ENCODE measurements at places on chromosomes 11 and 22.

DNA sequence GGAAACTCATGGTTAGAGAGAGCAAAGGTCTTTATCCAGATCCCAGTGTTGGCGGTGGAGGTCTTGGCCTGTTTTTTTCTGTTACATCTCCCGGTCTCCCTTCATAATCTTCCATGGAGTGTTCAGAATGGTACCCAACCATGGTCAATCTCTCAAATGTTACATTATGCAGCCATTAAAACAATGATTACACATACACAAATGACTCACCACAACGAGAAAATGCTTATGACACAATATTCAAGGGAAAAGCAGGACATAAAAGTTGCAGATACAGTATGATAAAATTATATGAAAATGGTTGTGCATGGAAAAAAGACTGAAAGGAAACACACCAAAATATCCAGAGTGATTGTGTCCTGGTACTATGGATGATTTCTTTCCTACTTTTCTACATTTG is 17.8 kb upstream of the CSNK1E start:
- DNase-seq: no peak

- no peak for DNase-seq
Measured at GRCh38 chr11:133921026-133921425, 35.7 kb downstream of the IGSF9B start.

DNA sequence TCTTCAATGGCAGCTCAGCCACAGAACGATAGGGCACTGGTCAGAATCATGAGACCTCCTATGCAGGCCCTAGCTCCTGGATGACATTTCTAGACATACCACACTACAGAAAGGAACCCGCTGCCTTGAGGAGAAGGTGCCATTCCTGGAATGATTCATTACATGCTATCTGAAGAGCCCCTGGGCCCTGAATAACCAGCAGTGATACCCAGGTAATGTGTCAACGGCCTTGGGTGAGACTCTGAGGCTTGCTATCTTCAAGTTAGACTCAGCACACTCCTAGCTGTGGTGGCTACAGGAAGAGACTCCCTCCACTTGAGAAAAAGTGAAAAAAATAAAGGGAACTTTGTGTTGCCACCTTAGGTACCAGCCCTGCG is 161.2 kb upstream of the GRIA4 start:
- no peak for DNase-seq

GRCh38 chr11:76837696-76838677 is 22.7 kb upstream of the ACER3 start:
- no peak for DNase-seq

DNA sequence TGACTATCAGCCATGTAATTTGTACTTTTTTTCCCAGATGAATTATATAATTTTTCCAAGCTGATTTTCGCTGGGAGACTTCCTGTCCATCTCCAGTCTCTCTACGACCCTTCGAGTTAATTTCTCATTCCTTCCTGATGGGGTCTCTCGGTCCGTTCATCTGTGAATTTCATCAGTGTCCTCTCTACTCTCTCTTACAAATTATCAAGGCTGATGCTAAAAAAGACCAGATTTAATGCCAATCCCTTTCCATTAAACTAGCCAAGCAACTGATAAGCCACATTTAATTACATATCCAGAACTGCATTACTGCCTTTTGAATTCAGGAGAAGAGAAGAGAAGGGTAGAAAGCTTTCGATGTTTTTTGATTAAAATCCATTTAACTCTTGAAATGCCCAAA is 25.8 kb downstream of the VSIG10L2 start:
- no peak for DNase-seq

- DNase-seq: no peak
Measured at GRCh38 chr22:19980766-19981165, 35.9 kb downstream of the ARVCF start.

- no peak for DNase-seq
Measured at GRCh38 chr11:1208394-1209261, 14.2 kb upstream of the MUC5B start.

DNA sequence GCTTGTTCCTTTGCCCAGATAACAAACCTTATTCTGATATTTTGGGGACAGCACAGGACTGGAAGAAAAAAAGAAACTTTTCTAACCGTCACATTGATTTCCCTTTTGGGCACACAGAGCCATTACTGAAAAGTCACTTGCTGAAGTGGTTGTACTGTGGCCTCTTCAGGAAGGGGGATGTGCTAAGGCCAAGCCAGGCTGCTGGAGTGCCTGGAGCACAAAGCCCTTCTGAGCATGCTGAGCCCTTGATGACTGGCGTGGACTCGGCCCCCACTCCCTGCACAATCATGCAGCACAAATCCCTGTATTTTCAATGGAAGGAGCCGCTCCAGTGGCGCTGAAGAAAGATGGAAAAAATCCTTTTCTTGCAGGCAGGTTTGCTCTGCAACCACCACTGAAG is 164.2 kb downstream of the NTM start:
- DNase-seq: no peak

GRCh38 chr11:68912254-68912653 is 8.6 kb downstream of the IGHMBP2 start:
- DNase-seq: no peak

GRCh38 chr11:65260756-65261590 is 789 bp upstream of the POLA2 start:
- no peak for DNase-seq

DNA sequence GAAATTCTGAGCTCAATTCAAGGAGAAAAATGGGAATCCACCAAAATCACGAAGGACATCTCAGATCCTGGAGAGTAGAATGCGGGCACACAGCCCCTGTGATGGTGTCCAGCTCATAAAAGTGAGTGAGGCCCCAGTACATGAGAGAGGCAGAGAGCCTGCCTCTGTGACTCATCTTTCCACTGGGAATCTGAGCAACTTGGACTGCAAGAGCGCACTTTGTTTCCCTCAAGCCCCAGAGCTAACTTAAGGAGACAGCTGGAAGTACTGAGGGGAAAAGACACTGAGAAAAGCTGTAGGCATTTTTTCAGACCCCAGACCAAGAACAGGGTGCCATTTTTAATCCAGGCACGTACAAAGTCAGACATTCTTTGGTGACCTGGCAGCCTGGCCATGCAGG is 273.7 kb downstream of the C11orf87 start:
- no peak for DNase-seq

DNA sequence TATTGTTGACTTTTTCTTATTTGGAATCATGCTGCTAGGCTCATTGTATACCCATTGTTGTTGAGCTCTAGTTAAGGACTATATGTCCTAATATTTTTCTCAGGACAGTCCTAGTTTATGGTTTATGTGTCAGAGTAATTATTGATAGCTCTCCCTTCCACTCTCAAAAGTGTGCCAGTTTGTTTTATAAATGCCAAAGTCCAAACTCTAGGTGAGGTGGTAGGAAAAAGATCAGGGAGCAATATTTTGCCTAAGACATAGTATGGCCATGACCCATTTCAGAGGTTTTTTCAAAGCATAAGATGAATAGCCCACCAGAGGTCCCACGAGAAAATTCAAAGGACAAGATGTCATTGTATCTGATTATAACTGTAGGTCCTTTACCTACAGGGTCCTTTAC is 20.9 kb upstream of the DDX10 start:
- DNase-seq: no peak

GRCh38 chr11:47916361-47916841 is 64.0 kb upstream of the PTPRJ start:
- no peak for DNase-seq

DNA sequence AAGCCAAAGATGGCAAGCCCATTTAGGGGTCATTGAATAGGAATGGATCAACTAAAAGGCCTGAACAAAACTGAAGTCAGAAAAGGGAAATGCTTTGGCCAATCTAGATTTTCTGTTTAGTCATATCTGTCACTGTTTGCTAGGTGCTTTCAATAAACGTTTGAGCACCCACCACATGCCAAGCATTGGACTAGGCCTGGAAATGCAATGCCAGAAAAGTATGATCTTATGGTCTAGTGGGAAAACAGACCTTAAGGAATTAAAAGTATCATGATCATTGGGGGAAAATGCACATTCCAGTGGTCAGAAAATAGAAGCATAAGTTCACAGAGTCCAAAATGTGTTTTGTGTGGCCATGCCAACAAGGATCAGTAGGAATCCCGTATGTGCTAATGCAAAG is 76.8 kb upstream of the BIRC3 start:
- no peak for DNase-seq
